Amniotic stem cell (primary cell): ENCODE measurements at places on chromosomes 3 and 15.

DNA sequence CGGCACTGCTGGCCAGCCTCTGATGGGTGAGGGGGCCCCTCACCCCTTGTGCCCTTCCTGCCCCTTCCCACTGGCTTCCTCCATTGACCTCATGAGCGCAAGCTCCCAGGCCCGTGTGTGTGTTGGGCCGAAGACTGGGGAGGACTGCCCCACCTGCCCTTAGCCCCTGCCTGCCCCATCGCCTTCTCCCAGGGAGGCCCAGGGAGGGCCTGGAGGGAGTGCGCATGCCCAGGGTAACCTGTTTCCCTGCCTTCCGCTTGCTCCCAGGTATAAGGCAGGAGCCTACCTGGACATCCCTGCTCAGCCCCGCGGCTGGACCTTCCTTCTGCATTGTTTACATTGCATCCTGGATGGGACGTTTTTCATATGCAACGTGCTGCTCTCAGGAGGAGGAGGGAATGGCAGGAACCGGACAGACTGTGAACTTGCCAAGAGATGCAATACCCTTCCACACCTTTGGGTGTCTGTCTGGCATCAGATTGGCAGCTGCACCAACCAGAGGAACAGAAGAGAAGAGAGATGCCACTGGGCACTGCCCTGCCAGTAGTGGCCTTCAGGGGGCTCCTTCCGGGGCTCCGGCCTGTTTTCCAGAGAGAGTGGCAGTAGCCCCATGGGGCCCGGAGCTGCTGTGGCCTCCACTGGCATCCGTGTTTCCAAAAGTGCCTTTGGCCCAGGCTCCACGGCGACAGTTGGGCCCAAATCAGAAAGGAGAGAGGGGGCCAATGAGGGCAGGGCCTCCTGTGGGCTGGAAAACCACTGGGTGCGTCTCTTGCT lies 8.8 kb downstream of the DLL4 start:
- DNase-seq: no peak

DNA sequence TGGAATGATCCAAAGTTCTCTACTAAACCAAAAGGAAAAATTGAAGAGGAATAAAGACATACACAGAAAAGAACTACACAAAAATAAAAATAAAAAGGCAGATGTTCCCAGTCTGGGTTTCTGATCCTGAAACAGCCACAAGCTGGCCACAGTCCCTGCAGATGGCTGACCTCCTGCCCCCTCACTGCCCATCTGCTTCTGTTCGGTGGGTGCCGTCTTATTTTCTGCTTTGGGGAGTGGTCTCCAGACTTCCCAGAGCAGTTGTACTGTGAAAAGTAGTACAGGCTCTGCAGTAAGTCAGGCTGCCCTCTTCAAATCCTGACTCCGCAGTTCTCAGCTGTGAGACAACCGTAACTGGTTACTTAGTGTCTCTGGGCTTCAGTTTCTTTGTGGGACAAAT lies 94.5 kb downstream of the ARNT2 start:
- DNase-seq: no peak

DNA sequence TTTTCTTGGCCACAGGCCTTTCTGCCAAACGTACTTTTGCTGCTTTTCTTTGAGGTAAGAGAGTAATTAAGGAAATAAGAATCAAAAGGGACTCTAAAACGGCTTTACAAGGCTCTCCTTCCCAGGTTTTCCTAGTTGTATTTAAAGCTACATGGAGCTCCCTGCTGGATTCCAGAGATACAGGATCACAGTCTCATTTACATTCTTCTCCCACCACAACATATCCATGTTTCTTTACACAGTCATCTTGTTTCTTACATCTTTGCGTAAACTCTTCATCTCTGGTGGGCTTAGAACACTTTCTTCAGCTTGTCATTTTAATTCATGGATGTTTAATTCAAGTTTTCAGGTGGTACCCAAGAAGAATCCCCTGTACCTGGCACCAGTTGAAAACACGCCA lies 117.6 kb upstream of the BFSP2 start:
- no peak for DNase-seq

- no peak for DNase-seq
These were observed 114.3 kb downstream of the EDEM1 start for GRCh38 chr3:5301651-5302297.

DNA sequence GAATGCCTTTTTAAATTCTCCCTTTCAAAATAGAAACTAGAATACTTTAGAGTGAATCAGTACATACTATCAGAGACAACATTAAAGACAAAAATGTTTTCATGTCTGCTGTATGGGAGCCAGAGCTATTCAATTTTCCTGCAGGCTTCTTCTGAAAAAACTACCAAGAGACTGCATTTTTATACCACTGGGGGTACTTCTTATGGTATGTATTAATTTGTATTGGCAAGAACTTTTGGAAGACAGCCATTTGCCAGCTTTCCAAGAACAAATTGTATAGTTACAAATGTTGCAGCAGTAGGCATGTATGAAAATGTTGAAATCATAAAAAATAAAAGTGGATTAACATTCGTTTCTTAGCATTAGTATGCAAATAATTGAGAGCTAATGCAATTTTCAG lies 1010.0 kb upstream of the CADM2 start:
- no peak for DNase-seq

GRCh38 chr15:47669221-47669620 lies 48.1 kb upstream of the SEMA6D start:
- DNase-seq: no peak

DNA sequence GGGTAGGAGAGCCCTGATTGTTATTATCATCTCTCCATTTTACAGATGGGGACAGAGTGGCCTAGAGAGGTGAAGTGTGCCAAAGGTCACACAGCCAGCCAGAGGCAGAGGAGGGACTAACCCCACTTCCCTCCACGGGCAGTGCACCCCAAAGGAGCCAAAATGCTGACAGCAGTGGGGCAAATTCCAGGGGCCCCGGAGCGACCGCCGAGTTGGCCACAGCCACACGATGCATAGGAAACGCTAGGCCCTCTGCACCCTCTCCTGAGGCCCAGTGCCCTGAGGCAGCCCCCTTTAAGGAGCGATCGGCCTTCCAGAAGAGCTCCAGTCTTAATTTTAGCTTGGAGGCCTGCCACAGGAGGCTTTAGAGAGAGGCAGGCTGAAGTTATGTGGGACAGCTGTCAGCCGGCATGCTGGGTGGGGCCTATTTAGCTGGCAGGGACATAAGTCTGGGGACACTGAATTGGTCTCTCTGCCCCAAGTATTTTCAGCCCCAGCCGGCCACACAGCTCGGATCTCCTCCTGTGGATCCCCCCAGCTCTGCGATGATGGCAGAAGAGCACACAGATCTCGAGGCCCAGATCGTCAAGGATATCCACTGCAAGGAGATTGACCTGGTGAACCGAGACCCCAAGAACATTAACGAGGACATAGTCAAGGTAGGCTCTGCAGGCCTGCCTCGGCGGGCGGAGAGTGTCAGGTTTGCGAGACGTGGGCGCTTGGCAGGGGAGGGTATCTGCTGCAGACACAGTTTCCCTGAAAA lies at the start of gene CAV3:
TSS of gene CAV3 (plus strand) at position 471 of the 763 bp plus-strand sequence. CDS start at position 546, 75 bp downstream.
- no peak for DNase-seq

- DNase-seq: no peak
These were observed 27.8 kb downstream of the STARD5 start for GRCh38 chr15:81296186-81296585.

DNA sequence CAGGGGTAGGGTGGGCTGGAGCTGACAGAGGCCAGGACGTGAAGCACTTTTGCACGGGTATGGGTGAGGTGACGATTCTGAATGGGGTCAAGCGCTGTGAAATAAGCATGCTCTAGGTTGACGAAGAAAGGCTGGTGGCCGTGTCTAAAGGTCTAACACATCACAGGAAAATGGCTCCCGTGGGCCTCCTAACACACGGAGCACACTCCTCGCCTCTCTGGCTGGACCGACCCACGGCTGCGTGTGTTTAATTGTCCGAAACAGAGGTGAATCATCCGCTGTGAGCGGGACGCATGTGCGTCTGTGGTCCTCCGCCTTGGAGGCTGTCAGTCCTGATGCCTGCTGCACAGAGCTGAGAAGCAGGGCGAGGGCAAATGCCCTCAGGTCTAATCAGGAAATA lies 130.6 kb downstream of the NSMCE3 start:
- no peak for DNase-seq

- DNase-seq: no peak
These were observed 109.5 kb upstream of the PTPRG start for GRCh38 chr3:61451841-61452240.

DNA sequence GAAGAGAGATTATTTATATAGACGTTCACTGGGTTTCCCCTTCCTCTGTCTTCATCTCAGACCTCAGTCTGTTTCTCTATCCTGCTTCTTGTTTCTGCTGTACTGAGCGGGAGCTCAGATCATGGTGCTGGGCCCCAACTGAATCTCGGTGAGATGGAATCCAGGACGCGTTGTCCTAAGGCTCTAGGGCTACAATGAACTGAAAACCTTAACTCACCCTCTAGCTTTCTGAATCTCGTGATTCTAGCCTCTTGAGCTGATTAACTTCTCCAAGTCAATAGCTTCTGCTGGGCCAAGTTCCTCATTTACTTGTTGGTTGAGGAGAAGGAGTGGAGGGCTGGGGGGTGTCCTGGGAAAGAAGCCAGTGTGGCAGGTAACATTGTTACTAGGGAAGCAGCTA lies 32.7 kb upstream of the MAP3K13 start:
- DNase-seq: no peak

- no peak for DNase-seq
These were observed 87.0 kb upstream of the DNAJC19 start for GRCh38 chr3:181076558-181076957.

- no peak for DNase-seq
These were observed 20.5 kb downstream of the ATP8B4 start for GRCh38 chr15:50098545-50098944.

DNA sequence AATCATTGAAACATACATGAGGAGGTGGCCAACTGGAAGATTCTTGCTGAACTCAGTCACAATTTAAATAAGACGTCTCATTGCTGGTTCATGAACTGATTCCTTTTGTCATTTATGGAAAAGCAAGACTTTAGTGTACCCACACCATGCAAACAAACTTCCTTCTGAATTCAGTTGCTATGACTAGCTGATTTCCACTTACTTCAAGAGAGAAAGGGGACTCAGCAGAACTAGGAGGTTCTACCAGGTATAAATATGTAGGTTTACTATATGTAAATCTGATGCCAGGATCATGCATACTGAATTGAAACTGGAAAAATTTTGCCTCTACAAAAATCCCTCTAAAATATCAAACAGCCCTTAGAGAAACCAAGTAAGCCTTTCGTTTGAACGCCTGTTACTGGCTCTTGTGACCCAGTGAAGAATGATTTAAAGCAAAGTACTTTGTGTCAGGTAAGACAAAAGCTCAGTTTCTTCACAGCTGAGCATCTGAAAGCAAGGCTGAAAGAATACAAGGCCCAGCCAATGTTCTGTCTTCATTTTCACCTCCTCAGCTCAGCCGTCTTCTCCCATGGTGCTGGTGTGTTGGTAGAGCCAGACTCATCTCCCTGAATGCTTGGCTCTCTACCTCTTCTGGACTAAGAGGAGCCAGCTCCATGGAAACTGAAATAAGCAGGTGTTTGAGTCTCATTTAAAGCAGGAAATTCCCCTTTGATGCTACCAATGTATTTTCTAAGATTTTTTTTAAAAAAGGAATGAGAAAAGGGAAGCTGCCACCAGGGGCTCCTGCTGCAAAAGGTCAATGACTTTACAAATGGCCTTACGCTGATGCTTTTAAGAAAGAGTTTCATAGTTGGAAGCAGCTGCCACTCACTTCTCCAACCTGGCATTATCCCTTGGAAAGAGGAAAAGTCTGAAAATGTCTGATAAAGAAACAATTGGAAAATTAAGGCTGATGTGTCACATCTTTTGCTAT lies 301.6 kb downstream of the EFHB start:
- DNase-seq: no peak

DNA sequence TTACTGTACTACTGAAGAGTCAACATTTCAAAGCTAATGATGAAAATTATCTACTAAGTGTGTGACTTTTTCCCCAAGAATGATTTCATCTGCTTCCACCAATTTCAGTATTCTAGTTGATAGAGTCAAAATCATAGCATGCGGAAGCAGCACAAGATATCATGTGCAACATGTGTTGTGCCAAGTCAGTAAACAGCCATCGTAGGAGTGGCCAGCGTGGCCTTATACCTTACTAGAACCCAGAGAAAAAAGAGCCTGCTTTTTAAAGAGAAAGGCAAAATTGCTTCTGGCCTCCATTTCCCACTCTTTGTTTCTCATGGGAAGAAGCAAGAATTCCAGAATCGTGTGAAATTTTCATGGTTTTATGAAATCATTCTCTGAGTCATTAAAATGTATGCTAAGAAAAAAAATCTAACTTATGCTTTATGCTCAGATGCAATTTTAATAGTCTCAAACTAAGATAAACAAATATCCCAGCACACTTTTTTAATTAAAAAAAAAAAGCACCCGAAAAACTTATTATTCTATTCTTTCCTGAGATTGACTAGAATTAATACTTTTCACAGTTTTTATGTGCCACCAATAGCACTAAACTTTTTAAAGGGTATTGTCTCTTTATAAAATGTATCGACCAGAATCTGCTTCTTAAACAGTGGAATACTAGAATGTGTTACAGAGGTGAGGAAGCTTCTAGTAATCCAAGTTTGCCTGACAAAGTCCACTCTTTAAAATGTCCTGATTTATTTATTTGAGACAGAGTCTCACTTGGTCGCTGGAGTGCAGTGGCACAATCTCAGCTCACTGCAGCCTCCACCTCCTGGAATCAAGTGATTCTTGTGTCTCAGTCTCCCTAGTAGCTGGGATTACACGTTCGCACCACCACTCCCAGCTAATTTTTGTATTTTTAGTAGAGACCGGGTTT lies 87.3 kb downstream of the MBNL1 start:
- DNase-seq: no peak

DNA sequence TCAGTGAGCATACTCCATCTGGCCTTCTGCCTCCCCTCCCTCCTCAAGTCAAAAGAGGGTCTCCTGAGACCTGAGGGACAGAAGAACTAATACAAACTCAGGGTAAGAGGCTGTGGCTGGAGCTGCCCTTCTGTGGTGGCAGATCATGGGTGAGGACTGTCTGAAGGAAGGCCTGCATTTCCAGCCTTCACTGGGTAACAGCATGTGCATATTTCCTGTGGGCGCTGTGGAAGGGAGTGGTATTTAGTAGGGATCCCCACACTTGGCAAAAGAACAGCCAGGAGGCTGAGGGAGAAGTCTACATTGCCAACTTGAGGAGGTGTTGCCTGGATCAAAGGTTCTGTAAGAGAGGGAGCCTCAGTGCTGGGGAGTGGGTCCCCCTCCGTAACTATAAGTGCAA lies 10.1 kb upstream of the ESYT3 start:
- no peak for DNase-seq

- no peak for DNase-seq
These were observed 18.2 kb downstream of the CRTAP start for GRCh38 chr3:33132019-33132360.

DNA sequence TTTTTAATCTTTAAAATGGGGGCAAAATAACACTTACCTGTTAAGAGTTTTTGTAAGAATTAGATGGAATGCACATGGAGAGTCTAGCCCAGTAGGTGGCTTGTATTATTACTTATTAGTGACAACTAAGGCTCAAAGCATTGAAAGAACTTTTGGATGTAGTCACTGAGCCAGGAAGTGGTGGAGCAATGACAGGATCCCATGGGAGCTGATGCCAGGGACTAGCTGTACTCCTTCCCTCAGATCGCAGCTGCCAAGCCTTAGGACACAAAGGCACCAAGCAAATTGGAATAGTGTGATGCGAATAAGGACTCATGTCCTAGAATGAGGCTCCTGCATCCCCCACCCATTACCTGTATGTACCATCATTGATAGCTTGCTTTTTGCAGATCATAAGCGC lies 370.4 kb upstream of the RGMA start:
- no peak for DNase-seq

GRCh38 chr3:189845069-189845468 lies 213.9 kb downstream of the TP63 start:
- DNase-seq: no peak

GRCh38 chr3:120566243-120566975 lies 29.7 kb upstream of the NDUFB4 start:
- no peak for DNase-seq

GRCh38 chr3:197219619-197220018 lies 78.8 kb downstream of the DLG1 start:
- DNase-seq: no peak
